Cerebellum (tissue), 4 donors: ENCODE measurements at places on chromosomes 6 and 20.

GRCh38 chr6:90478789-90479602 is 107.9 kb downstream of the MAP3K7 start:
- DNase-seq, result peak; percentile 91

GRCh38 chr6:155364844-155365437 is 50.7 kb upstream of the TFB1M start:
- DNase-seq, result no peak

- DNase-seq, result peak; percentile 79
Measured at GRCh38 chr6:161393839-161394364, 120.0 kb upstream of the AGPAT4 start.

GRCh38 chr6:55003719-55004430 is 157.3 kb downstream of the FAM83B start:
- no peak for DNase-seq

GRCh38 chr20:50824137-50824536 is 29.3 kb downstream of the BCAS4 start:
- DNase-seq, result no peak

DNA sequence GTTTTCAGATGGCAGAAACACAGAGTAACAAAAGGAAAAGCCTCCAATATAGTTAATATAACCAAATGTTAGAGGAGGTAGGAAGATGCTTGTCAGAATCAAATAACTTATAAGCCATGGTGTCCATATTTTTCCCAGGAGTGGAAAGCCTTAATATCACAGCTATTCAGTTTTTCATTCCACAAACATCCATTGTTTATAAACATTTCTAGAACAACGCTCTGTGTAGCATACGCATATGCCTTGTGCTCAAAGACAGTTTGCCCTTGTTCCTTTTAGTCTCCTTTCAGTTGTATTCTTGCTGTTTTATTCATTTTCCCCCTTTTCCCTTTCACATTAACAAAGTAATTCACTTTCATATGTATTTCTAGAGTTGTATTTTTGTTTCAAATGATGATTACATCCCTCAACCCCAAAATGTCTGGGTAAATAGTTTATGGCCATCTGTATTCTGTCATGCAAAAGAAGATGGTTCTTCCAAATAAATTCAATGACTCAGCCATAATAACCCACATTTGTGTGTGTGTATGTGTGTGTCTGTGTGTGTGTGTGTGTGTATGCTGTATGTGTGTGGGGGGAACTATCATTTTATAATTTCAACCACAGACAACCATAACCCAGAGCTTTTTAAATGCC is 455.7 kb upstream of the SOX4 start:
- no peak for DNase-seq

- DNase-seq, result no peak
Measured at GRCh38 chr6:37110500-37111461, 59.2 kb upstream of the PIM1 start.
